ENCODE measurements at places on chromosomes 6 and 20.

GRCh38 chr6:3766214-3766613, 14.7 kb upstream of the PXDC1 start:
- DNase-seq: no peak

DNA sequence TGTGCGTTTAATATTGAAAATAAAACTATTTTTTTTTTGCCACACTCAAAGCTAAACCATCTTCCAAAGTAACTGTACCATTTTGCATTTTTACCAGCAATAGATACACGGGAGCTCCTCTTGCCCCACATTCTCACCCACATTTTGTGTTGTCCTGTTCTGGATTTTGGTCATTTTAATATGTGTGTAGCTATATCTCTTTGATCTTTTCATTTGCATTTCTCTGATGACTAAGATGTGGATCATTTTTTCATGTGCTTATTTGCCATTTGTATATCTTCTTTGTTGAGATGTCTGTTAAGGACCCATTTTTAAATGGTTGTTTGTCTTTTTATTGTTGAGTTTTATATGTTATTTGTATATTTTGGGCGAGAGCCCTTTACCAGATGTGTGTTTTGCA, 1543.5 kb downstream of the GRIK2 start:
- DNase-seq: no peak

DNA sequence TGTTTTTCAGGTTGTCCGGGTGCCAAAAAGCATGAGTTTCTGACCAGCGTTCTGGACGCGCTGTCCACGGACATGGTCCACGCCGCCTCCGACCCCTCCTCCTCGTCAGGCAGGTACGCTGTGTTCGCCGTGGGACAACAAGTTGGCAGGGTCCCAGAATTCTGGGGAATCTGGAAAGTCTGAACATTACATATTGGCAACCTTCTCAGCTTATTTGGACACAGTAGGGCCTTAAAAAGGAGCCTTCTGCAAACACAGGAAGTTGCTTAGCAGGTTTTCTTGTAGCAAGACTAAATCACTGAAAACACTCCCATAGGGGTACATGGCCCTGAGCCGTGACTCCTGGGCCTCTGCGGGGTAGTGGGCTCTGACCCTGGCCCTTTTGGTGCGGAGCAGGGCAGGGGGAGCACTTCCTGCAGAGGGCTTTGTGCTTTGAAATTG, 209.7 kb downstream of the SMOC2 start:
- no peak for DNase-seq

- DNase-seq: peak; percentile 76
These were observed 1.0 kb upstream of the DUSP22 start for GRCh38 chr6:291204-291696.
